Activated naive CD4-positive, alpha-beta T cell treated with anti-CD3 and anti-CD28 coated beads, Interleukin-2, amount 50 U/mL, for 16 hours (primary cell): ENCODE measurements at places on chromosomes 11 and 22.

DNA sequence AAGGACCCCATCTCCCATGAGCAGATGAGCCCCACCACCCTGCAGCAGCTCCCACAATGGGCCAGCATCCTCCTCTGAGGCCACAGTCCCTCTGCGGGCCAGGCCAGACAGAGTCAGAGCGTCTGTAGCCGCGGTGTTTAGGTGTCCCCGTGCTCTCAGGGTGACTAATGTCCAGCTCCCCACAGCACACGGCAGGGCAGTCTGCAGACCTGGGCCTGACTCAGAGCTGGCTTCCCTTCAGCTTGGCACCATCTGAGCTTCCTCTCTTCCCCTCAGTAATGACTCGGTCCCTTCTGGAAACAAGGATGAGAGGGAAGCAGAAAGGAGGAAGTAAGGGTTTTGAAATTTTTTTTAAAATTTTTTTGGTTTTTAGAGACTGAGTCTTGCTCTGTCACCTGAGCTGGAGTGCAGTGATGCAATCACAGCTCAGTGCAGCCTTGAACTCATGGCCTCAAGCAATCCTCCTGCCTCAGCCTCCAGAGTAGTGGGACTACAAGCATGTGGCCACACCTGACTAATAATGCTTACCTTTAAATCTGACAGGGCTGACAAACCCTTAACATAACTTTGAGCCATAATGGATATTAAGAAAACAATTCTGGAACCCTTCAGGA is 28.5 kb downstream of the LRRC74B start:
- DNase-seq = no peak

DNA sequence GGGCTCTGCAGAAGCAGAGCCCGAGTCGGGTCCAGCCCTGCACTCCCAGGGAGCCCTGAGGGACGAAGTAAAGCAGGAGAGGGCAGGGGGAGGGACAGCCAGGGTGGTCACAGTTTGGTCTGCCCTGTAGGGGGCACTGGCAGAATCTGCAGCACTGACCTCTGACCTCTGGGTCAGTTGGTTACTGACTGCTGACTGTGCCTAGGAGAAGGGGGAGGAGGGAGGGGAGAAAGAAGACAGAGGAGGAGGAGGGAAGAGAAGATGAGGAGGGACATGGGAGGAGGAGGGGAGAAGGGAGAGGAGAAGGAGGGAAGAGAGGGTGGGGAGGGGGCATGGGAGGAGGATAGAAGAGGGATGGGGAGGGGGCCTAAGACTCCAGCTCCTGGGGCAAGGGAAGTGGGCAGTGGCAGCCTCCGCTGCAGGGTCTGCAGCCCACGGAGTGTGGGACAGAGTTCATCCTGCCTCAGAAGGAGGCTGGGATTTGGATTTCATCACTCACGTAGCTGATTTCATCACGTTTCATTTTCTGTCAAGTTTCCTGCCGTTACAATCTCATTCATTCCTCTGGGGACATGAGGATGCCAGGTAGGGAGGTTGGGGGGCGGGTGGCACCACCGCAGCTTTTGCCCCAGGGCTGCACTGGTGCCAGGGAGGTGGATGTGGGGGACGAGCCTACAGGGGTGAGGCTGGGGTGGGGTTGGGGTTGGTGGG is 55.2 kb downstream of the FLRT1 start:
- DNase-seq = no peak

DNA sequence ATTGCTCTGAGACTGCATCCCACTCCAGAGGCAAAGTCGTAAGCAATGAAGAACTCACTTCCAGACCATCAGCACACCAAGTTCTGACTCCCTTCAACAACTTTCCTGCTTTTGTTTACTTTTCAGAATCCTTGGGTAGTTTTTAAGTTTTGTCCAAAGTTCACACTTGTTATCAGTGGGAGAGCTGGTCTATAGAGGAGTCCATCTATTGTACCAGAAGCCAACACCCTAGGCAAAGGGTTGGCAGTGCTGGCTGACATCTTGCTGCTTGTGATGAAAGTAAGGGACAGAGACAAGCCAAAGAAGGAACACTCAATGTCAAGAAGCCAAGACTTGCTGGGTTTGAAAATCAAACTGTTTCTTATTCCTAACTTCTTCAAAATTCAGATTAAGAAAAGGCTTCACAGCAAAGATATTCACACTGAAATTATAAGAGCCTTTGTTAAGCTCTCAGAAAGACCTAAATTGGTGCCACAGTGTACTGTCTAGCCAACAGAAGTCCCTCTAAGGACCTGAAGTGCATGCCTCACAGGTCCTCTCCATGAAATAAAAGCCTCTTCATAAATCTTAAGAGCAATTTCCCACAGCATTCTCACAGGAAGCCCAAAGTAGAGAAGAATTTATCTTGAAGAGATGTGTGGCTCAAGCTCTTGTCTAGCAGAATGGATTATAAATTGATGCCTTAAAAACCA is 21.5 kb upstream of the LINC01488 start:
- DNase-seq = no peak

GRCh38 chr22:41992496-41992895 is 6.1 kb upstream of the WBP2NL start:
- no peak for DNase-seq

GRCh38 chr22:30054067-30054763 is 26.0 kb upstream of the HORMAD2 start:
- no peak for DNase-seq

GRCh38 chr11:34855754-34856095 is 60.5 kb downstream of the APIP start:
- DNase-seq = no peak

DNA sequence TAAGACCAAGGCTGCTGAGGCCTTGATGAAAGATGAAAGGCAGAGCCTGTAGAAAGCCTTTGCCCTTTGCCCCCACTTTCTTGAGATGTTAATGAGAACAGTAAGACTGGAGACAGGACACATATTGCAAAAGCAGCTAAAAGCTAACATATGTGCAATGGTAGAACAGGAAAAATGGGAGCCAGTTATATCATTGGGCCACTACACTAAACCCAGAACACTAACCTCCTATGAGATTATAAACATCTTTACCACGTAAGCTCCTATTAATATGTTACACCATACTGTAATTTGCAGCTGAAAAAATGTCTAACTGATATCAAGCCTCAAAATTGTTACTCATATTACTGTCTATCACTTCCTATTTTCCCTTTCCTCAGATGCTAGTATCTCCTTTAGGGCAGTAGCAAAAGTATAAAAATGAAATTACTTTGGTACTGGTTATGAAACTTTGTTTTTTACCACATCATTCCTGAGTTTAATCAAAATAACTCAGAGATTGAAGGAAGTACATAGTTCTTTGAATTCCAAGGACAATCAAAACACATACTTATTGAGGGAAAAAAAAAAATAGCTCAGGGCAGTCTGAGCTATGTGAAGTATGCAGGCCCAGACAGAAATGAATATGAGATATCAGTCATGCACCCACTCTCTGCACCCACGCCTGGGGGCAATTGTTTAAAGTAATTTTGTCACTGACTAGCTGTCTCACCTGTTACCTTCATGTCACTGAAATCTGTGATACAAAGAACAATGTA is 9.1 kb downstream of the HPS5 start:
- DNase-seq = no peak

DNA sequence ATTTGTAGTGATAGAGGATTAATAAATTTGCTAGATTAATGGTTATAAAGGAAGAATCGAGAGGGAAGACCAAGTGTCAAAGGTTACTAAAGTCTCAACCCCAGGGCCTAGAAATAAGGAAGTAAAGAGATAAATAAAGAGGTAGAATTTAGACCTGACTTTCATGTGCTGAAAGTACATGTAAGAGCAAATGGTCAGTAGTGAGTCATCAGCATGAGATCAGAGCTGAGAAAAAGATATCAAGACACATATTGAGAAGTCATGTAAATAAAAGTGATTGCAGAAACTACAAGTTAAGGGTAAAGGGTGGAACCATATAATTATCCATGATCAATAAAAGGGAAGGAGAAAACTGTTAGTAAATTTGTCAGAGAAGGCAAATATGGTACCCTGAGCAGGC is 1.4 kb upstream of the OR8B8 start:
- no peak for DNase-seq

DNA sequence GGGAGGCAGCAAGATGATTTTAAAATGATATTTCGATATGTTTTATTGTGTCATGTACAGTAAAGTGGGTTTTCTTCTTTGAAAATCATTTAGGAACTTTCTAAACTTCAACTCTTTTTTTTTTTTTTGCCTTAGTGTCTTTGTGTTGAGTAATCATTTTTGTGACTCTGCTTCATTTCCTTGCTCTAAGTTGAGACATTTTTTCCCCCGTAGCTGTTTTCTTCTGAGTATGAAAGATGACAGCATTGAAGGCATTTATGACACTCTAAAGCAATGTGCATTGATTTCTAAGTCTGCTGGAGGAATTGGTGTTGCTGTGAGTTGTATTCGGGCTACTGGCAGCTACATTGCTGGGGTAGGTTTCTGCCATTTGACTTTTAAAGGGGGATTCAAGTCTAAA is 23.5 kb downstream of the RRM1 start:
- no peak for DNase-seq

- DNase-seq = no peak
Measured at GRCh38 chr22:49437956-49438355, 389.7 kb downstream of the BRD1 start.

DNA sequence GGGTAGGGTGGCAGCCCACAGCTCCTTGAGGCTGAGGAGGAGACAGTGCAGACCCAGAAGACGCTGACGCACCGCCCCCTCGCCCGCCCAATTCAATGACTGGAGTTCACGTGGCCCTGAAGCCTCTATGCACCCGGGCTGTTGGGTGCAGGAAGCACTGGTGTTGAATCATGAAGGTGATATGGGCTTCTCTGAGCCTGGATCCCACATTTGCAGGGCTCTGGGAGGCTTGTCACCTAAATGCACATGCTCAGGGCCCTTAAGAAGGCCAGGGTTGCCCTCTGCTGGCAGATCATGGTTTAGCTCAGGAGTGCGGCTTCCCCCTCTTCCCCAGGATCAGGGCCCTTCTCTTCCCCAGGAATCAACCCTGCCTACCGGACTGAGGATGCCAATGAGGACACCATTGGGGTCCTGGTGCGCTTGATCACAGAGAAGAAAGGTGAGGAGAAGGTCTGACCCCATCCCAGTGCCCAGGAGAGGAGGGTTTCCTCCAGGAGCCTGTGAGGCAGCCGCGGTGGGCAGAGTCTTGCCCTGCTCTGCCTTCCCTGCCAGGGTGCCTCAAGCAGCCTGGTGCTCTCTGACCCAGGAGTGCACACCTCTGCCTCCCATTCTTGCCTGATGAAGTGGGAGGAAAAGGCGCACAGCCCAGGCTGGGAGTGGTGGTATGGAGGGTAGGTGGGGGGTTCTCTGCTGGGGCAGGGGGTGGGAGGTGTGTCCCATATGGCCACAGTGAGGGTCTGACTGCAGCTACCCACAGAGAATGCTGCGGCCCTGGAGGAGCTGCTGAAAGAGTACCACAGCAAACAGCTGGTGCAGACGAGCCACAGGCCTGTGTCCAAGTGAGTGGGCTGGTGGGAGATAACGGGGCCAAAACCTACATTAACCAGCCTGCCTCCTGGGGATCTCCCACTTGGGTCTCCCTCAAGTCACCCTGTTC is 17.5 kb downstream of the RELT start:
- peak; percentile 66 for DNase-seq

- no peak for DNase-seq
Measured at GRCh38 chr11:3044004-3044403, 13.2 kb downstream of the CARS1 start.

DNA sequence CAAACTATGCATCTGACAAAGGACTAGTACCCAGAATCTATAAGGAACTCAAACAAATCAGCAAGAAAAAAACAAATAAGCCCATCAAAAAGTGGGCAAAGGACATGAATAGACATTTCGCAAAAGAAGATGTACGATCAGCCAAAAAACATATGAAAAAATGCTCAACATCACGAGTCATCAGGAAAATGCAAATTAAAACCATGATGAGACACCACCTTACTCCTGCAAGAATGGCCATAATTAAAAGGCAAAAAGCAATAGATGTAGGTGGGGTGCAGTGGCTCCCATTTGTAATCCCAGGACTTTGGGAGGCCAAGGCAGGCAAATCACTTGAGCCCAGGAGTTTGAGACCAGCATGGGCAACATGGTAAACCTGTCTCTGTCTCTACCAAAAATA is 10.4 kb upstream of the OR10V1 start:
- DNase-seq = no peak

DNA sequence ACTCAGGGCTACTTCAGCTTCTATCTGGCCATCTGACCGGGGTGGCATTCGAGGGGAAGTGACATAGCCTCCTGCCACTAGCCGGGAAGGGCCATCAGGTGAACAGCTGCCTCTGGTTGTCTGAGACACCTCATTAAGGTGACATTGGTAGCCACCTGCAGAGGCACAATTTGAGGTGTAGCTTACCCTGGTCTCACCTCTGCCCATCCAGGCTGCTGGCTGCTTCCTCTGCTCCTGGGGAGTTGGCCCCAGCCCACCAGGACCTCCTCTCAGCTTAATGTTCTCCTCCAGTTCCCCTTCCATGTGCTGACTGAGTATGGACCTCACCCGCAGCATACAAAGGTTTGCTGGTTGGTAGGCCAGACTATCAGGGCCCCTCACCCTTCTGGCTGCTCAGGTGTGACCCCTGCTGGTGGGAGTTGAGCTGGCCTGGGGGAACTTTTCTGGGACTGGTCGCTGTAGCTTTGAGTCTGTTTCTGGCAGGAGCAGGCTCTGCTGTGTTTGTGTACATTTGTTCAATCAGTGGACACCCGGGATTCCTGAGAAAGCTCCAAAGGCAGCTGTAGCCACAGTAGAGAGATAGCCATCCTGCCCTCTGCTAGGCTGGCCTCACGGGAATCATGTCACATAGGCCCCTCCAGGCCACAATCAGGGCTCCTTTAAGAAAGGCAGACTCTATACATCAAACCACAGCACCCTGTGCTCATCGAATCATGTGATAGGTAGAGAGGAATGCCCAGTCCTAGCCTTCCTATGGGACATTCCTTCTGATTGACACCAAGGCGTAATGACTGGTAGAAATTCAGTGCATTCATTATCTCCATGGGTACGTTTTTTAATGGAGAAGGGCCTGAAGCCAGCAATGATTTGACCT is 295.1 kb upstream of the PLET1 start:
- peak; percentile 69 for DNase-seq

- no peak for DNase-seq
Measured at GRCh38 chr11:131760091-131761061, 390.0 kb downstream of the NTM start.

DNA sequence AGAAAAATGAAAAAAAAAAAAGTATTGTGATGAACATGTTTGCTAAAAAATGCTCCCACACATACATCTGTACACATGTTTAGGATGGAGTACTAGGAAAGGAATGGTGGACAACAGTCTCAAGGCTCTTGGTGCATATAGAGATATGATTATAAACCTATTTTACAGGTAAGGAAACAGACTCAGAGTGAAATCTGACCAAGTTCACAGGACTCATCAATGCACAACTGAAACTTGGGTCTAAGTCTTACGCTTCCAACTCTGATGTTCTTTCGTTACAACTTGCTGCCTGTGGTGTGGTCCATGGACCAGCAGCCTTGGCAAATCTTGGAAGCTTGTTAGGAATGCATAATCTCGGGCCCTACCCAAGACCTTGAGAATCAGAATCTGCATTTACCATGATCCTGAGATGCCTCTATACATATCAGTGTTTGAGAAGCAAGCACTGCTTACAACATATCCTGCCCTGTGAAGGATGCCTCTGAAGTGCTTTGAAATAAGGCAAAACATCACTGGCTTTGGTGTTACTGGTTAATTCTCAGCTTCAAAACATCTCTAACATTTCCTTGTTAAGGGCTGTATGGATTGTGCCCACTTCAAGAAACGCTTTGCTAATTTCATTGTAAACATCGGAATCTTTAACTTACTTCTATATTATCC is 39.9 kb upstream of the NUP160 start:
- DNase-seq = no peak
